Hematopoietic multipotent progenitor cell treated with erythropoietin and hydrocortisone succinate and interleukin-3 and kit ligand, for 4 days (in vitro differentiated cells): ENCODE measurements at places on chromosomes 12 and 14.

- DNase-seq: no peak
These were observed 15.3 kb upstream of the BDKRB2 start for GRCh38 chr14:96189281-96189711.

- no peak for DNase-seq
These were observed 15.2 kb downstream of the SLC7A8 start for GRCh38 chr14:23168246-23168645.

GRCh38 chr12:102425109-102426039 lies 55.0 kb downstream of the IGF1 start:
- DNase-seq: no peak

- no peak for DNase-seq
These were observed 58.7 kb downstream of the CLIP1 start for GRCh38 chr12:122363782-122364181.

GRCh38 chr12:6540181-6540877 lies 6.0 kb downstream of the GAPDH start:
- peak; percentile 82 for DNase-seq

GRCh38 chr12:52370926-52371608 lies 3.8 kb upstream of the KRT85 start:
- no peak for DNase-seq

DNA sequence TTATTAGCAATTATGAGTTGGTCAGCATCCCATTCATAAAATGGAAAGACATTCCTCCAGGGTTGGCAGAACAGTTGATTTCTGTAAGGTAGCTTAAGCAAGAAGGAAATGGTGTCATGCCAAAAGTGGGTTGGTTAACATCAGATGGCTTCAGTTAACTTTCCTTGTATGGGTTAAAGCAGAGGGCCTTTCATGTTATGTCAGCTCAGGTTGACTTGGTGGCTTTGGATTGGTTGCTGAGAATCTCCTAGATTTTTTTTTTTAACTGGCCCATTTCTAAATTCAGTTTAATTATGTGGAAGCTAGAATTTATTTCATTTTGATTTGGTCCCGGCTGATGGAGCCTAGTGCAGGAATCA lies 87.8 kb downstream of the BBS10 start:
- no peak for DNase-seq

DNA sequence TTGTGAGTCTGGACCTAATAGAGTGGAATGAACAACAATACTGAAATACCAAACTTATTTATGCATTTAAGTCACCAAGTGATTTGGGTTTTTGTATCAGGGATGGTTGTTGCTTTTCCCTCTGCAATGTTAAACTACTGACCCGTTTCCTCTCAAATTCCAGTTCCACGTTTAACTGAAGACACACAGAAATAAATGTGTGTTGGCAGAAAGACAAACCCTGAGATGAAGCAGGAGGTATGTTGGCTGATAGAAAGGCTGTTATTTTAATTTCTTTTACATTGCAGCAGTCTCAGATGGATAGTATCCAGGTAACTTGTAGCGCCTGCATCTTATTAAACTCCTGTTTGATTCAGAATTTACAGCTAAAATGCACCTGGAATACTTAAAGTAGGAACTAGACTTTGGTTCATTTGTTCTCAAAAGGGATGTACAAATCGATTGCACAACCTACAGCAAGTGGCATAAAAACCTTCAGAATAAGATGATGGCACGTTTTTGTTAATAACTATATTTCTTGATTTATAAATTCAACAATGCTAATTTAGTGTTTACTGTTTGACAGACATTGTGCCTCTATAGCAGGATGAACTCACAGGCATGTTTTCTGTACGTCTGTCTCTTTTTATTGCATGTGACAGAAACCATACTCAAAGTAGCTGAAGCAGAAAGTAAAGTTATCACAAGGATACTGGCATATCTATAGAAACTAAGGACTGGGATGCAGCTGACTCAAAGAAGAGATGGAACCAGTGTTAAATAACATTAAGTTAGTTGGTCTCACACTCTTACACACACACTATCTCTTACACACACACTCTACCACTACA lies 405.7 kb downstream of the ZFP36L1 start:
- peak; percentile 43 for DNase-seq

- DNase-seq: no peak
These were observed 53.6 kb upstream of the SRSF5 start for GRCh38 chr14:69713209-69713781.

- DNase-seq: no peak
These were observed 57.9 kb upstream of the SLCO1B1 start for GRCh38 chr12:21073129-21073528.

DNA sequence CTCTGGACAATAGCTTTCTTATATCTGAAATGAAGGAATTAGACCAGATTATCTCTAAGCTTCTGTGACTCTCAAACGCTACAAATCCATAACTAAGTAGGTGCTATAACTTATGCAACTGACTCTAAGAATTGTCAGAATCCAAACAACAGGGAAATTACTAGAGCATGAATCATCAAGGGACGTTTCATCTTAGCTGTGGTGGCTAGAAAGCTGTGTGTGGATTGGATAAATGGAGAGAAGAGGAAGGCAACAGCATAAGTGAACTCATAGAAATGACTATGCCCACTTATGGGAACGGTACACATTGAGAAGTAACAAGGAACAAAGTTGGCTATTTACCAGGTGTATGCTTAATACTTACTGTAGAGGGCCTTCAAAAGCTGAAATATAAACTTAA lies 96.0 kb upstream of the NEDD1 start:
- DNase-seq: no peak
